ENCODE measurements at places on chromosomes 4 and X.

- DNase-seq = no peak
These were observed 54.8 kb upstream of the GEMIN8 start for GRCh38 chrX:14084466-14084865.

GRCh38 chrX:85941275-85941674 is 106.1 kb downstream of the CHM start:
- DNase-seq = no peak

DNA sequence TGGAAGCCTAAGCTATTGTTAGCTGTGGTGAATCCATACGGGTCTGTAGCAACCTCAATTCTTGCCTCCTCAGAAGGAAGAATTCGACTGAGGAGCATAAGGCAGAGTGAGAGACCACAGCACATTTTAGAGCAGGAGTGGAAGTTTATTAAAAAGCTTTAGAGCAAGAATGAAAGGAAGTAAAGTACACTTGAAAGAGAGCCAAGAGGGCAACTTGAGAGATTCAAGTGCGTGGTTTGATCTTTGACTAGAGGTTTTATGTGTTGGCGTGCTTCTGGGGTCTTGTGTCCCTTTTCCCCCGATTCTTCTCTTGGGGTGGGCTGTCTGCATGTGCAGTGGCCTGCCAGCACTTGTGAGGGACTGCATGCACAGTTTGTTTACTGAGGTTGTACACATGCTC is 880.6 kb upstream of the INTU start:
- DNase-seq = no peak

GRCh38 chrX:129792586-129793291 is 13.0 kb downstream of the SASH3 start:
- no peak for DNase-seq

GRCh38 chr4:24979554-24979953 is 51.2 kb downstream of the LGI2 start:
- no peak for DNase-seq

GRCh38 chrX:100586747-100587146 is 2.0 kb downstream of the TNMD start:
- DNase-seq = no peak

- no peak for DNase-seq
These were observed 84.9 kb downstream of the MAML3 start for GRCh38 chr4:140069066-140069465.

All from hypothalamus (tissue), 51 donors.